Renal cortical epithelial cell (primary cell): ENCODE measurements at places on chromosomes 3 and 15.

DNA sequence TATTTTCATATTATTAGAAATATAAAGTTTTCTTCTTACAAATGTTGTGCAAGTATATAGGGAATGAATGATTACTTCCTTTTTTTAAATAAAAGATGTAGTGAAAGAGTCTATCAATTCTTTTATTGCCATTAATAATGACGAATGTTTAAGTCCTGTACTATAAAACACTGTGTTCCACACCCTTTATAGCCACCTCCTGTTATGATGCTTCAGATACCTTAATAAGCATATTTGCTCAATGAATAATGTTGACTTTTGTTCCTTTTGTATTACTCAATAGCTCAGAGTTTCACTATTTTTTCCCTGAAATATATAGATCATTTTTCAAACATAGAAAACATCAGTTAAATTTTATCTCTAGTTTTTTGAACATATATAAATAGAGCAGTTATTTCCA lies 378.2 kb upstream of the THBS1 start:
- DNase-seq: no peak

GRCh38 chr15:89486726-89487050 lies 9.7 kb downstream of the RHCG start:
- DNase-seq: no peak

GRCh38 chr3:124559846-124560574 lies 170.2 kb upstream of the UMPS start:
- DNase-seq: peak; percentile 79

GRCh38 chr15:34049112-34049511 lies 10.1 kb upstream of the AVEN start:
- peak; percentile 96 for DNase-seq

- DNase-seq: peak; percentile 93
Observed at GRCh38 chr15:44087578-44088465, 107.2 kb downstream of the FRMD5 start.

- no peak for DNase-seq
Observed at GRCh38 chr15:61315471-61315870, 86.4 kb upstream of the RORA start.

- DNase-seq: no peak
Observed at GRCh38 chr3:9217784-9218513, 31.5 kb downstream of the SRGAP3 start.

DNA sequence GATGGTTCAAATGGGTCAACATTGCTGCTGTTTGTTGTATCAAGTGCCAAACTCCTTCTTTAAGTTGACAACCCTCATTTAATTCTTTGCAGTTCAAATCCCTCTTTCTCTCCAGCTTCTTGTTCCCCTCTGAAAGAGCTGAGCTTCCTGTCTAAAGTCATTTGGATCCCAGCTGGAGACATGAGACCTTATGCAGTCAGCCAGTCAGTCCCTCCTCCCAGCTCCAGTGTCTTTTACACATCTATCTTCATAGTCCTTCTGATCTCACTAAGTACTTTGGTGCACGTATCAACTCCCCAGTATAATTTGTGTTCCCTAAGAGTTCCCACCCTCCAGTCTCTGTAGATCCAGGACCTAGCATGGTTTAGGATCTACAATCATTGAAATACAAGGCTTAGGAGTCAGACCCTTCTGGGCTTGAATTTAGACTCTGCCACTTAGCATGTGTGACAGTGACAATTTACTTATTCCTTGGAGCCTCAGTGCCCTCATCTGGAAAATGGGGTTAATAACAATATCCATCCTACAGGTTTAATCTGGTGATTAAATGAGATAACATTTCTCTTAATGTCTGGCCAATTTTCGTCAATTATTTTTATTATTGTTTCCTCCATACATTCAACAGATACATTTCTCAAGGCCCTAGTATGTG lies 102.8 kb upstream of the SEMA6D start:
- DNase-seq: no peak

DNA sequence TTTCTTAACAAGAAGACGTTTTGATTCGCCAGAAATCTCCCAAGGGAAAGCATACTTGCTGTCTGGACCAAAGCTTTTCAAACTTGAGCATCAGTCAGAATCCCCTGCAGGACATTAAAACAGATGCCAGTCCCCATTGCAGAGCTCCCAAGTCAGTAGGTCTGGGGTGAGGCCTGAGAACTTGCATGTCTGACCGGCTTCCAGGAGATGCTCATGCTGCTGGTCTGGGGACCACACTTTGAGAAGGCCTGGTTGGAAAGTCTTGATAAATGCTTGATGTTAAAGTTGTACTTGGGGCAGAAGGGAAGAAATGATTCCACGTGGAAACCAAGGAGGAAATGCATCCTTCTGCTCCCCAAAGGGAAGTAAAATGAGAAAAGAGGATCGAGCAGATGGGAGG lies 24.3 kb upstream of the CAV3 start:
- DNase-seq: no peak

GRCh38 chr3:34793057-34793456 lies 846.3 kb upstream of the ARPP21 start:
- DNase-seq: no peak

DNA sequence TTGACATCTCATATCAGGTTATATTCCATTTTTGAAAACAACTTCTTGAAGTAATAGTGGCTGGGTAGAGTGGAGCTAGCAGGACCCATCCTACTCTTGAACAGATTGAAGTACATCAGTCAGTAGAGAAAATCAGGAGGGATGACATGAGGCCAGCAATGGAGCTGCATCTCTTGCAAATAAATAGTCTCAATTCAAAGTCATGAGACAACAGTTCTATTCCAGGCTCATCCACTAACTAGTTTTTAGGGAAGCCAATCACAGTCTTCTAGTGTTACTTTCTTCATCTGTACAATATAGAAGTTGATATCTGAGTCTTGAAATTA lies 477.2 kb downstream of the RBMS3 start:
- DNase-seq: no peak

- DNase-seq: no peak
Observed at GRCh38 chr3:25259871-25260270, 168.2 kb upstream of the RARB start.

- DNase-seq: no peak
Observed at GRCh38 chr3:52714335-52715302, 8.7 kb downstream of the SPCS1 start.

DNA sequence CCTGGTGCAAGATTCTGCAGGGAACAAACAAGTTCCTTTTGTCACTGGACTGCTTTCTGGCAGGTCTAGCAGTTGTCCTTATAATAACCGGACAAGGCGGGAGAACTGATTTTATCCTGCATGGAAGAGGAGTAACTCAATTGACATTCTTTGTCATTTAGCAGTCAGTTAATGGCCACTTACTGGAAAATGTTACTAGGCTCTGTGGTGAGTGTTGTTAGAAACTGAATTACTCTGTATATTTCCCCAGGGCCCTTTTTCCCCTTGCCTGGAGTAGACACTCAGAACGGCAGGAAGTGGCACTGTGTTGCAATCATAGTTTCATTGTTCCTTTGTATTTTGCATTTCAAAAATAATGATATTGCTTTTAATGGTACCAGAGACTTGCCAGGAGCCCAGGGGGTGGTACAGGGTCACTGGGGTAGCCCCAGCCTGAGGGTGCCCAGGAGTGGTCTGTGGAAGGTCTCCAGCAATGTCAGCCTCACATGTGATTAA lies 318.6 kb upstream of the LRRFIP2 start:
- peak; percentile 72 for DNase-seq

GRCh38 chr3:71578054-71578751 lies 5.3 kb downstream of the FOXP1 start:
- no peak for DNase-seq

DNA sequence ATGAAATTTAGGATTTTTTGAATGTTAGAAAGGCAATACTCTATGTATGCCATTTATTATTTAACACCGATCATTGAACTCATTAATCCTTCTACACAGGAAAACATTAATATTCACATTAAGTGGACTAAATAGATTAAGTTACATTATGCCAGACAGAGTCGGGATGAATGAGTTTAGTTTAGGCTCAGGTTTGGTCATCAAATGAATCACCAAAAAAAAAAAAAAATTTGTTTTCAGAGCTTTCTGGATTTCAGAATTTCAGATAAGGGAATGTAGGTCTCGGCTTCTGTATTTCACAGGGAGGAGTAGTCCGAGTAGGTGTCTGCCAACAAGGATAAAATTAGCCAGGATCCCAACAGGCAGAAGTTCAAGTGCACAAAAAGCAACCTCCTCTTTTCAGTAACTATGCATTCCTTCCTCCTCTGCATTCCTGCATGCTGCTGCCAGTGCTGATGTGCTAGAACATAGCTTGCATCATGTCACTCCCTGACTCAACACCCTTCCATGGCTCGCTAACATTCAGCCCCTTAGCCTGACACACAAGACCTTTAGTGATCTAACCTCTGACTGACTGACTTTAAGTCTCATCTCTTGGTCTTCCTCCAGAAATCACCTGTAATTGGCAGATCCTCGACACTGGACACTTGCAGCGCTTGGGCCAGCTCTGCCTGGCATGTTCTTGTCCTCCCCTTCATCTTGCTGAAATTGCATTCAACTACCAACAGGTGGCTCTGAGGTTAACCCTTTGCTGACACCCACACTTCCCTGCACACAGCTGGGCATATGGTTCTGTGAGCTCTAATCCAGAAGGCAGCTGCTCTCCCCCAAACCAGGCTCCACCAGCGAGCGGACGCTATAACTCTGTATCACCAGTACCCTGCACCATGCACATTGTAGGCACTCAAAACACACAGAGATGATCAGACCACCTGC lies 145.4 kb upstream of the PROK2 start:
- peak; percentile 40 for DNase-seq

DNA sequence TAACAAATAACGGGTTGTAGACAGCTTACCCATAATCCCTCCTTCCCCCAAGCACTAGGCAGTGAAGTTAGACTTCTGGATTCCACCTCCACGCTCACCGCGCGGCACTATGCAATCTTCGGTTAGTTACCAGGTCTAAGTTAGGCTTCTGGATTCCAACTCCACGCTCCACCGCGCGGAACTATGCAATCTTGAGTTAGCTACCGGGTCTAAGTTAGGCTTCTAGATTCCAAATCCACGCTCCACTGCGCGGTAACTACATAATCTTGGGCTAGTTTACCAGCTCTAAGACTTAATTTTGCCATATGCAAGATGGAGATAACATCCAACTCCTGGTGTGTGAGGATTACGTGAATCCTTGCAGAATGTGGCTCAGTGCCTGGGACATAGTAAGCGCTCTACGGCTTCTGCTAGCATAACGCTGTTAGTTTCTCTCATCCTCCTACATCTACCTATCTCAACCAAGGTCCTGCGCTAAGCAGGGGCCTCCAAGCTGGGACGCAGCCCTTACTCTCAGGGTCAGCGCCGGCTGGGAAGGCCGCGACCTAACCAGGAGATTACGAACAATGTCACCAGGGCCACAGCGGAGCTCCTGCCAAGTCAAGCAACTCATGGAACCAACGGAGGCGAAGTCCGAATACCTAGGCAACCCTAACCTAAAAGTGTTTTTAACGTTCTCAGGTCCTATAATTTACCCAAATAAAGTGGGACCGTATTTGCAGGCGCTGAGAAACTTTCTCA lies 497 bp upstream of the RPLP1 start:
- DNase-seq: peak; percentile 47

DNA sequence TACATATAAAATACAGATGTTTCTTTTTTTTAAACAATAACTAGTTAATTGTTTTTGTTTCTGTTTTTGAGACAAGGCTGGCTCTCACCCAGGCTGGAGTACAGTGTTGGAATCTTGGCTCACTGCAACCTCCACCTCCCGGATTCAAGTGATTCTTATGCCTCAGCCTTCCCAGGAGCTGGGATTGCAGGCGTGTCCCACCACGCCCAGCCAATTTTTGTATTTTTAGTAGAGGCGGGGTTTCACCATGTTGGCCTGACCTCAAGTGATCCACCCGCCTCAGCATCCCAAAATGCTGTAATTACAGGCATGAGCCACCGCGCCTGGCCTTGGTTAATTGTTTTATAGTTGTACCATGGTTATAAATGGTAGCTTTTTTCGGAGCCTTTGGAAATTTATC lies 72.3 kb downstream of the PIAS1 start:
- DNase-seq: no peak

- no peak for DNase-seq
Observed at GRCh38 chr3:42980909-42981308, 1.8 kb downstream of the GASK1A start.

DNA sequence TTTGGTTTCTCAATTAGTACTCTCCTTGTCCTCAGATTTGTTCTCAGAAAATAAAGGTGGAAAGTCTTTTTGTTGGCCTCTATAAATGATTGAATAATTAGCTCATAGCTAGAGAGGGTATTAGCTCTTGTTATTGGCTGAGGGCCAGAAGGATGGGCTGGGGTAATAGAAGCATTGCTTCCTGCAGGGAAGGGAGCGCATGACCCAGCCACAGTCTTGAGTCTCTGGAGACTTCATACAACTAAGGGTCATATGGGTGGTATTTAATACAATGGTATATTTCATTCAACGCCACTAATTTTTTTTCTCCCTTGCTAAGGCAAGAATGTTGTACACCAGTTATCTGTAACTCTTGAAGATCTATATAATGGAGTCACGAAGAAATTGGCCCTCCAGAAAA lies 8.4 kb downstream of the DNAJA4 start:
- peak; percentile 22 for DNase-seq

- DNase-seq: no peak
Observed at GRCh38 chr15:67977414-67978089, 76.6 kb upstream of the PIAS1 start.

- DNase-seq: no peak
Observed at GRCh38 chr3:177600411-177600810, 403.1 kb upstream of the TBL1XR1 start.

DNA sequence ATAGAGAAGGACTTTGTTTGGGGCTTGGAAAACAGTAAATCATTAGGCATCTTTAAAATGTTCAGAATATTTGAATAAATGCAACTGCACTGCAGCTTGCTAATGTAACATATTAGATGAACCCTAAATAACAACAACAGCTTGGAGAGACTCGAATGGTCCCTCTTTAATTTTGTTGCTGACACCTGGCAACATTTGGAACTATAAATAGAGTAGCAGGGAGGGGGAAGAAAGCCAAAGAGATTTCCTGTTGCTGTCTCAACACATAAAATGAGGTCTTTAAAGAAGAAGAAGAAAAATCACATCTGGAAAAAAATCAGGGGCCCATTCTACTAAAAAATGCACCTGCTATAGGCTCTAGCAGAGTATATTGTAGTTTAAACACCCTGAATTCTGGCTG lies 49.9 kb upstream of the DPPA4 start:
- no peak for DNase-seq

GRCh38 chr15:89150762-89151664 lies 62.8 kb downstream of the ABHD2 start:
- DNase-seq: no peak
